ENCODE measurements at places on chromosomes 2 and 18.

GRCh38 chr2:62215306-62216064, 19.6 kb downstream of the B3GNT2 start:
- no peak for DNase-seq

GRCh38 chr2:186947516-186947915, 98.5 kb upstream of the ZSWIM2 start:
- DNase-seq: no peak

GRCh38 chr18:47204908-47205522, 28.9 kb upstream of the IER3IP1 start:
- DNase-seq: no peak

GRCh38 chr2:101111262-101111838, 39.8 kb downstream of the TBC1D8 start:
- DNase-seq: no peak

- no peak for DNase-seq
Observed at GRCh38 chr2:160457588-160457987, 36.0 kb downstream of the RBMS1 start.

DNA sequence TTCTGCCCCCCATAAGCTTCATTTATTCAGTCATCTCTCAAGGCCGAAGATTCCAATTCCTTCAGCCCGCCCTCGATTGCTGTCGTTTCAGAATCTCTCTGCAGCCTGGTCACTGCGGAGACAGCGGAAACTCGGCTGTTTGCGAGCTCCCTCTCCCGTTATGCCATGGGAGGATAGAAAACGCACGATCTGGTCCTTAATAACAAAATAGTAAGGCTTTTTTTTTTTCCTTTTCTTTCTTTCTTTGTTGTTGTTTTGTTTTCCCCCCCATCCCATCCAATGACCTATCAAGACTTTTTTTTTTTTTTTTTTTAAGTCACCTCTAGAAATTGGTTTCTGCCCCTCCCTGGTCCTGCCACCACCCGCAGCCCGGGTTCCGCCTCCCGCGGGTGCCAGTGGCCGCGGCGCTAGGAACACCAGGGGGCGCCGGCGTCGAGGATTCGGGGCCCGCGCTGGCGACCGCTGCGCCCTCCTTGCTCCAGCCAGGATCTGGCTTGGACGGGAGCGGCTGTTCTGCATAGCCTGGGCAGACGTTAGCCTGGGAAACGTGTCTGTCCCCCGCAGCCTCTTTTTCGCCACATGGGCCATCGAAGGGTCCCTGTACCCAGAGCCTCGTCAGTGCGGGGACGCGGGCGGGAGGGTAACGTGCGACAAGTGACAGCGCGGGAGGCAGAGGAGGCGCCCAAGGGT, 10.1 kb downstream of the CPLX4 start:
- DNase-seq: no peak

DNA sequence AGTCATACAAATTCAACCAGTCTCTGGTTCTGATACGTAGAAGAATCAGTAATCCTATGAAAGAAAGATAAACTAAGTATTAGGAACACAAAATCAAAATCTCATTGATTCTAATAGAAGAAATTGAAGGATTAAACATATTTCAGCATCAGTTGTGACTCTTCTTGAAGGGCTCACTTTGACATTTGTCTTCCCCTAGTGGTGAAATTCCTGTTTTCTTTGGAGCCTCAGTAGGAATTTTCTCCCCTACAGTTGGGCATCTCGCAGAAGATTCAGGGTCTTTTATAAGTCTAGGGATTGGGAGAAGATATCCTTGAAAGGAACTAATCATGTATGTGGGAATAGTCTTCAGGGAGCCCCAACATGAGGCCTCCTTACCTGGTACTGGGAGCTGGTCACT, 2.8 kb upstream of the CRYGB start:
- DNase-seq: no peak

DNA sequence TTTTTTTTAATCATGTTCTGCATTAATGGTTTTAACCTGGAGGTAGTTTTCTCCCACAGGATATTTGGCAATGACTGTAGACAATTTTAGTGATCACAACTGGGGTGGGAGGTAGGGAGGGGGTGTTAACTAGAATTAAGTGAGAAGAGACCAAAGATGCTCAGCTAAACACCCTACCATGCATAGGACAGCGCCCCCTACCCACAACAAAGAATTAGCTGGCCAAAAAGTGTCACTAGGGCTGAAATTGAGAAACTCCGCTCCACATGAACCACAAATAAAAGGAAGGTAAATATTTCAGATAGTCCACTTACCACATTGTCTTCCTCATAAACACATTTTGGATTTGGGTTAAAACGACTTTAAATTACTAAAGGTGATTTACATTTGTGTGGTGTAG, 942.6 kb downstream of the SUCLG1 start:
- DNase-seq: no peak

- DNase-seq: no peak
Observed at GRCh38 chr2:223100061-223100511, 48.1 kb downstream of the KCNE4 start.

- DNase-seq: no peak
Observed at GRCh38 chr2:126915903-126916302, 17.2 kb downstream of the TEX51 start.

DNA sequence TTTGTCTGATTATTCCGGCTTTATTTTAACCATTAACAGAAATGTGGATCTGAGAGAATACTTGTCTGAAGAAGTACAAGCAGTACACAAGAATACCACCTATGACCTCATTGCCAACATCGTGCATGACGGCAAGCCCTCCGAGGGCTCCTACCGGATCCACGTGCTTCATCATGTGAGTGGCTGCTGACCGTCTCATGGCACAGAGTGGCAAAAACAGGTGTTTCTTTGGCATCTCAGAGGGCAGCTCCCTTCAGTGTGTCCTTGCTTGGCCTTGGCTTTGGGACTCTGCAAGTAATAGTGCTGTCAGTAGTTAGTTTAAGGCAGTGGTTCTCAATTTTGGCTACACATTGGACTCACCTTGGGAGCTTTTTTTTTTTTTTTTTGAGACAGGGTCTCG, 23.1 kb downstream of the SFTPB start:
- DNase-seq: no peak

DNA sequence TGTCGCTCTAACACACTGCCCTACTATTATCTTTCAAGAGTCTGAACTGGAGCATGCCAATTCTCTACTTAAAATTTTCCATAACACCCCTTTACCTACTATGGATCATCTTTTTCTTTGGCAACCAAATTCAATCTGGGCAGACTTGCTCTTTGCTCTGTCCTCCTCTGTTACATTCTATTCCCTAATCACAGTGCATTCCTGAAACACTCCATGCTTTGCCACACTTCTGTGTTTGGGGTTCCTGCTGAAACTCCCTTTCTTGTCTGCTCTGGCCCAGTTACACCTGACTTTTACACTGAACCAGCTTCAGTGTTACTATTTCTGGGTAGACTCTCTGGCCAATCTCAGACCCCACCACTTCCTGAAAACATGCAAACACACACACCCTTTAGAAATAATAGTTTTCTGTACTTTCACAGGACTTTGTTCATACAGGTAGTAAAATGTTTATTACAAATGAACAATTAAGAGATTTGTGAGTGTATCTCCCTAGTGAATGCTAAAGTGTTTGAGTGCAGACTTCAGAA, 119.9 kb upstream of the DCC start:
- DNase-seq: no peak

DNA sequence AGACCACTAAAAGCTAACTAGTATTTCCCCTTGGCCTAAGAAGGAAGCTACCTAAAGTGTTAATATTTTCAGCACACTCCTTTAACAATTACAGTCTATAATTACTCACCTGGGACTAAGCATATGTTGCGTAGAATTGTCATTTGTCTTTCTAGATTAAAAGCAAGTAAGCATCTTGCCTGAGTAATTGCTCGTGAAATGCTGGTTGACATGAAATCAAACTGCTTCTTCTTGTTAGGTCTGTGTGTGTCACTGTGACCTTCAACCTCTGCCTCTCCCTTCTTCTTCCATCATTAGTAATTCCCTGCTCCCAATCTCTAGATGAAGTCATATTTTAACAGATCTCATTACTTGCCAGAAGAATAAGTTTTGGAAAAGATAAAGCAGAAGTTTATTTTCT, 212.2 kb downstream of the XIRP2 start:
- DNase-seq: no peak

GRCh38 chr2:180133736-180134135, 126.6 kb upstream of the CWC22 start:
- no peak for DNase-seq

GRCh38 chr2:66127061-66127460, 307.9 kb upstream of the MEIS1 start:
- DNase-seq: no peak

DNA sequence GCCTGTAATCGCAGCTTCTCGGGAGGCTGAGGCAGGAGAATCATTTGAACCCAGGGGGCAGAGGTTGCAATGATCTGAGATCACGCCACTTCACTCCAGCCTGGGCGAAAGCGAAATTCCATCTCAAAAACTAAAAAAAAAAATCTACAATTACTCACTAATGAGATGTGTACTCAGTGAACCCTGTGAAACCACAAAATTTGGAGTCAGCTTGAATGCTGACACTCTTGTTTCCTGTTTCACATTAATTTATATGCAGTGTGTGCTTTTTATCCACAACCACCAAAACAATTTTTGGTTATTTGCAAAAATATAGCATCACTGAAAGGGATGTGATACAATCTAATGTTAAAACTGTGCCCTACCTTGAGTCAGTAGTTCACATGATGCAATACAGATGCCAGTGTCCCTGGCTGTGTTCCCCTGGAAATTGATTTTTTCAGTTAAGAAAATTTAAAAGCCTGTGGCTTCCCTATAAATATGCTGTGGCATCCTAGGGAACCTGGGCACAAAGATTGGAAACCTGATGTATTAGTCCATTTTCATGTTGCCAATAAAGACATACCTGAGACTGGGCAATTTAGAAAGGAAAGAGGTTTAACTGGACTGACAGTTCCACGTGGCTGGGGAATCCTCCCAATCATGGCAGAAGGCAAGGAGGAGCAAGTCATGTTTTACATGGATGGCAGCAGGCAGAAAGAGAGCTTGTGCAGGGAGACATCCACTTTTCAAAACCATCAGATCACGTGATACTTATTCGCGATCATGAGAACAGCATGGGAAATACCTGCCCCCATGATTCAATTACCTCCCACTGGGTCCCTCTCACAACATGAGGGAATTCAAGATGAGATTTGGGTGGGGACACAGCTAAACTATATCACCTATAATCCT, 337.5 kb upstream of the NT5C1B start:
- no peak for DNase-seq

DNA sequence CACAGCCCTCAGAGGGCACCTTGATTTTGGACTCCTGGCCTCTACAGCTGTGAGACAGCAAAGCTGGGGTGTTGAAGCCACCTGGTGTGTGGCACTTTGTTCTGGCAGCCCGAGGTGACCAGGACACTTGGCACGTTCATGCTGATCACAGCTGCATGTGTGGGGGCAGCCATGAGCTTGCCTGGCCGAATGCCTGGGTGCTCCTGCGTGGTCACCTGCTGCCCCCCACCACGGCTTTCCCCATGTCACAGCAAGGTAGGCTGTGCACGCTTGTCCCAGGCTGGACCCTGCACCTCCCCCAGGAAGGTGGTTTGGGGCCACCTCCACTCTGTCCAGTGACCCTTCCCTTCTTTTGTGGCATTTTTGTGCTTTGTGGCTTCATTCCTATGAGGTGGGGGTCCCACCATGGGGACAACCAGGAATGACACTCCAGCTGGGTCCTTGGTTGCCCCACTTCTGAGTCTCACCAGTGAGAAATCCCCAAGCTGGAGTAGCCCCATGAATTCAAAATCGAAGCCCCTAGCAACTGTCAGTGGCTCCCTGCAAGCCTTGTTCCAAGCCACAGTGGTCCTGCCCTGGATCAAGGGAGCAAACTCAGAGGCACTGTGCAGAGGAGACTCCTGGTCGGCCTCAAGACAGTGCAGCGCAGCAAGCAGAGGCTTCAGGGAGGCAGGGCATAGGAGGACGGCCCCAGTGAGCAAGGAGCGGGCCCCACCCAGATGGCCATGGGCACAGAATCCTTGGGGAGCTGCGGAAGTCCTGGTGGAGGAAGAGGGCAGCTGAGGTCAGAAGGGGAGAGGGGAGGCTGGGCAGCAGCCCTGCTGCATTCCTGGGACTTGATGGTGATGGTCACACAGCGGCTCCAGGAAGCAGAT, 121.4 kb upstream of the HS6ST1 start:
- DNase-seq: no peak

- DNase-seq: no peak
Observed at GRCh38 chr18:2108591-2108990, 462.7 kb downstream of the METTL4 start.

- no peak for DNase-seq
Observed at GRCh38 chr2:151654085-151654484, 80.2 kb downstream of the NEB start.

GRCh38 chr18:29512761-29513160, 1335.8 kb upstream of the CDH2 start:
- DNase-seq: no peak

DNA sequence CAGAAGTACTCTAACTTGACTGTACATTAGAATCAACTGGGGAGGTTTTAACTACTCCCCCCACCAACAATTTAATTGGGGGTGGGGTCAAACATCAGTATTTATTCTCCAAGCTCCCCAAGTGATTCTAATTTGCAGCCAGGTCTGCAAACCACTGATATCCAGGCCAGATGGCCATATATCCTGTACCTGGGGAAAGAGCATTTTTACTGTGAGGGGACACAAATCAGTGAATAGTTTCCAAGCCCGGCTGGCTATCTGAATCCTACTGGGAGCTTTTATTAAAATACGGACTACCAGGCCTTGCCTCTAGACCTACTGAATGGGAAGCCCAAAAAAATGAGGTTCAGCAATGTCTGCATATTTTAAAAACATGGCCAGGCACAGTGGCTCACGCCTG, 88.5 kb downstream of the TCF4 start:
- no peak for DNase-seq

- no peak for DNase-seq
Observed at GRCh38 chr2:223697892-223698645, 95.9 kb upstream of the SCG2 start.

DNA sequence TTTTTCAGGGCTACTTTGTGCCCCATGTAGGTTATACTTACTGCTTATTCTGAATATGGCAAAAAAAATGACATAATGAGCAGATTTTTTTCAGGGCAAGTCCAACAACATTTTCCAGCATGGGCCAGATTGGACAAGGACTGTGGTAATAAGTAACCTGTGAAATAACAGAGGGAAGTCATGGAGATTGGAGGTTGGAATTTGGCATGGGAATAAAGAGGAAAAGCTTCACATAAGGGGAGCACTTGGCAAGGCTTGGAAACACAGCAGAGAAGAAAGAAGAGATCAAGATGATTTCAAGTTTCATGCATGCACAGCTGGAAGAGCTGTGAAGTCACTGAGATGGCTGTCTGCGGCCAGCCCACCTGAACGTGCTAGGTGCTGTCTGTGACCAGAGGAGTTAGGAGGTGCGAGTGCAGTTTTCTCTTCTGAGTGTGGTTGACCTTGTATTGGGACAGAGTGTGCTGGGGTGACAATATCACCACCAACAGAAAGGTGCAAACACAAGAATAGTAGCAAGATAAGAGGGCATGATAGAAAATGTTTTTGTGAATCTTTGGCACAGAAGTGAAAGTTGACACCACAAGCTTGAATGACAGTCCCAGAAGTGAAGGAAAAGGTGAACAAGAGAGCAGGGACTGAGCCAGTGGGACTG, 71.1 kb upstream of the DSC1 start:
- no peak for DNase-seq

GRCh38 chr2:217880891-217881290, 121.9 kb downstream of the TNS1 start:
- no peak for DNase-seq

GRCh38 chr2:22753476-22753875, 631.5 kb upstream of the KLHL29 start:
- no peak for DNase-seq

Data from activated CD8-positive, alpha-beta memory T cell treated with anti-CD3 and anti-CD28 coated beads for 1 hour (primary cell).